ENCODE measurements at places on chromosomes 3 and 15. TPM values are rescaled to one million over a fixed set of nuclear protein-coding genes. Genes with fewer than 3 reads are reported as not detected.

Gene ANXA2
- polyA plus RNA-seq, result 240 TPM

GRCh38 chr3:73674280-73674679 is 49.5 kb upstream of the PDZRN3 start:
- DNase-seq, result no peak

Gene GHSR
- not detected for polyA plus RNA-seq

DNA sequence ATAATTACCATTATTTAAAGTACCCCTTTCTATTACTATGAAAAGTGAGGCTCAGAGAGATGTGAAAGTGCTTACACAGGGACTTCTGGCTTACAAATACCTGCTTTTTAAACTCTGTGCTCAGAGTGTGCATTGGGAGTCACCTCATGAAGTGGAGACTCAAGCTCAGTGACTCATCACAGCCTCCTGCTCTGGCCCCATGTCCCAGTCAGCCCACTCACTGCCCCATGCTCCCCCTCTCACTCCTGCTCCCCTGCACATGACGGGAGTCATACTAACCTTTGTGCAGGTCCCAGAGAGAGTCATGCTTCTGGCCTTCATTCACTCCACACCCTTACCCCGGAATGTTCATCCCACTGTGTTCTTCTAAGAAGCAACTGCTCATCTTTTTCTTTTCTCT is 20.2 kb downstream of the CCR1 start:
- no peak for DNase-seq

DNA sequence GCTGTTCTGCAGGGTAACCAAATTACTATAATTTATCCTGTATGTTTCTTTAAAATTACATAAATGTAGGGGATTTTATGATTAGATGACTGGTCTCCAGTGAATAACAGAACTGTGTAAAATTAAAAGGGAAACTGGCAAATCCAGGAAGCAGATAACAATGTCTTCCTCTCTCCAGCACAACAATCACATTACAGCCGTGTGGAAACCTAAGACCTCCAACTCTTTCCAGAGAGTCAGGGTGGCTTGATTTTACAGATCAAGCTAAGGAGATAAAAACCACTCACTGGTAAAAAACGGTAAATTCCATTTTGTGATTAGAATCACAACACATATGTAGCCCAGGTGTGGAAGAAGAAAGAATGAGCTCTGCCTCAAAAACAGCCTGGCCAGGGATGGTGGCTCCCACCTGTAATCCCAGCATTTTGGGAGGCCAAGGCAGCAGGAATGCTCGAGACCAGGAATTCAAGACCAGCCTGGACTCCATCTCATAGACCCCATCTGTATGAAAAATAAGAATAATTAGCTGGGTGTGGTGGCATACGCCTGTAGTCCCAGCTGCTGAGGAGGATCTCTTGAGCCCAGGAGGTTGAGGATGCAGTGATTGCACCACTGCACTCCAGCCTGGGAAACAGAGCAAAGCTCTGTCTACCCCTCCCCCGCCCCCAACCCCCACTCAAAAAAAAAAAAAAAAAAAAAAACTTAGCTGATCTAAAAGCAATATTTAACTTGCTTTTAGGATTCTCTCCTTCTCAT is 29.0 kb downstream of the IL17RD start:
- no peak for DNase-seq
